ENCODE measurements at places on chromosomes 7 and 10.
A peak's percentile ranks its signal among the peaks of the same experiment; 100 is the strongest.

GRCh38 chr10:132538031-132538789 is 623 bp downstream of the INPP5A start:
- DNase-seq: no peak

DNA sequence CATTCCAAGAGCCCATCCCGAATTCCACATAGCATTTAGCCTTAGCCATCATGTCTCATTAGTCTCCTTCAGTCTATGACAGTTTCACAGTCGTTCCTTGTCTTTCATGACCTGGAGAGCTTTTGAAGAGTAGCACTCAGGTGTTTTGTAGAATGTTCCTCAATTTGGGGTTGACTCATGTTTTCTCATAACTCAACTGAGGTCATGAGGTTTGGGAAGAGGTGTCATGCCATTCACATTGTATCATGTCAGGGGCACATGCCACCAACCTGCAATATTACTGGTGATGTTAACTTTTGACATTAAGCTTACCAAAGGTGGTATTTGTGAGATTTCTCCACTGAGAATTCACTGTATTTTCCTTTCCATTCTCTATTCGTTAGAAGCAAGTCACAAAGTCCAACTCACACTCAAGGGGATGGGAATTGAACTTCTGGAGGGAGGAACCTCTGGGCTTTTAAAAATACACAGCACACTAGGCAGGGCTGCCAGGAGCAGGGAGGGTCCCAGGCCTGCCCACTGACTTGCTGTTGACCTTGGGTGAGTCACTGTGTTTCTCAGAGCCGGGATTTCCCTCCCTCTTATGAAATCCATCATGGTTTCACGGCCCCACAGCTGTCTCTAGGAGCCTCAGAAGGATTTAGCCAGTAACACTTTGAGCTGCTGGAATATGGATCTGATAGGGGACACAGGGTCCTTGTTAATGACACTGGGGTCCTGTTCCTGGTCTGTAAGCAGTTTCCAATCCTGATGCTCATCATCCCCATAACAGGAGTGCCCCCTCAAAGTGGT is 74.4 kb upstream of the TCF7L2 start:
- DNase-seq: no peak

DNA sequence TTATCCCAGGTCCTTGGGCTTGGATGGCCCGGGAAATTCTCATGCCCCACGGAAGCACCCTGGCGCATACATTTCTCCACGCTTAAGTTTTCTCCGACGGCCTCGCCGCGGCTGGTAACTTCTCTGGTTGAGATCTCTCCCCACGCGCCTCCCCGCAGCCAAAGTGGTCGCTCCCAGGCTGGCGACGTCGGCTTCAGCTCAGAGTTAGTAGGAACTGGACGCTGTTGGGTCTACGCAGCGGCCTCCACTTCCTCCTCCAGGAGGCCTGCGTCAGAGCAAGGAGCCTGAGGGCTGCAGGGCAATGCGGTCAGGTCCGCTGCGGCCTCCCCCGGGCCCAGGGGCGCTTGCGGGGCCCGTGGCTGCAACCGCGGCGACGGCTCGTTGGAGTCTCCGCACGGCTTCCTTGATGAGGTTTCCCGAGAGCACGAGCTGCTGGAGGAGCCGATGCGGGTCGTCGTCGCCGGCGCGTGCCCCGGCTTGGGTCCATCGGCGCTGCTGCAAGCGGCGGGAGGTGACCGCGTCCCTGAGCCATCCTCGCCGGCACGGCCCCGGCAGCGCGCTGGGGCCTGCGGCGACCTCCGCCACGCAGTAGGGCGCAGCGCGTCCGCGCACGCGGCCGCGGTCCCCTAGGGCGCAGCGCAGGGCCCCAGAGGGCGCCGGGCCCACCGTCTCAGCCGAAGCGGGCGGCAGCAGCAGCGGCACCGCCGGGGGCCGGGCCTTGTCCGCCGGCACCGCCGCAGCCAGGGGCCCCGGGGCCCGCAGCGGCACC is 744 bp downstream of the FRAT2 start:
- peak; percentile 15 for DNase-seq

GRCh38 chr10:120314442-120314841 is 142.6 kb upstream of the PLPP4 start:
- no peak for DNase-seq

GRCh38 chr7:106074257-106074656 is 37.9 kb downstream of the SYPL1 start:
- DNase-seq: no peak

GRCh38 chr10:66575251-66575855 is 350.5 kb upstream of the LRRTM3 start:
- no peak for DNase-seq

GRCh38 chr7:92843034-92843760 is 6.8 kb upstream of the CDK6 start:
- DNase-seq: no peak

DNA sequence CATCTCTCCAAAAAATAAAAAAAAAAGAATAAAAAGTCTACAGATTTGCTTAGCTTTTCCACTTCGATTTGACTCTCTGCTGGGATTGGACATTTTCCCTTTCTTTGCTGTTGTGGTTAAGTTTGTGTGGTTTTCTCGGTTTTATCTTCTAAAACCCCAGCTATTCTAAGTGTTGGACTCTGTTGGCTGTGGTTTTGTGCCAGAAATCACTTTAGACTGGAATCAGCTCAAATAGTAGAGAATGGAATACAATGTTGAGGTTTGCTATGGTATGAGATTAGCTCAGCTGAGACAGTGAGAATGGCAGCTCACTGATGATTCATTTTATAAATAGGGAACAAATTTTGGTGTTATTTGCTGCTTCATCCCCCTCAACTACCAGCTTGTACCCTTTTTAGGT is 116.0 kb downstream of the BUB3 start:
- DNase-seq: no peak

- no peak for DNase-seq
Observed at GRCh38 chr10:104638861-104639589, 2.1 kb upstream of the SORCS3 start.

GRCh38 chr7:55280031-55280454 is 85.1 kb upstream of the LANCL2 start:
- DNase-seq: peak; percentile 66

DNA sequence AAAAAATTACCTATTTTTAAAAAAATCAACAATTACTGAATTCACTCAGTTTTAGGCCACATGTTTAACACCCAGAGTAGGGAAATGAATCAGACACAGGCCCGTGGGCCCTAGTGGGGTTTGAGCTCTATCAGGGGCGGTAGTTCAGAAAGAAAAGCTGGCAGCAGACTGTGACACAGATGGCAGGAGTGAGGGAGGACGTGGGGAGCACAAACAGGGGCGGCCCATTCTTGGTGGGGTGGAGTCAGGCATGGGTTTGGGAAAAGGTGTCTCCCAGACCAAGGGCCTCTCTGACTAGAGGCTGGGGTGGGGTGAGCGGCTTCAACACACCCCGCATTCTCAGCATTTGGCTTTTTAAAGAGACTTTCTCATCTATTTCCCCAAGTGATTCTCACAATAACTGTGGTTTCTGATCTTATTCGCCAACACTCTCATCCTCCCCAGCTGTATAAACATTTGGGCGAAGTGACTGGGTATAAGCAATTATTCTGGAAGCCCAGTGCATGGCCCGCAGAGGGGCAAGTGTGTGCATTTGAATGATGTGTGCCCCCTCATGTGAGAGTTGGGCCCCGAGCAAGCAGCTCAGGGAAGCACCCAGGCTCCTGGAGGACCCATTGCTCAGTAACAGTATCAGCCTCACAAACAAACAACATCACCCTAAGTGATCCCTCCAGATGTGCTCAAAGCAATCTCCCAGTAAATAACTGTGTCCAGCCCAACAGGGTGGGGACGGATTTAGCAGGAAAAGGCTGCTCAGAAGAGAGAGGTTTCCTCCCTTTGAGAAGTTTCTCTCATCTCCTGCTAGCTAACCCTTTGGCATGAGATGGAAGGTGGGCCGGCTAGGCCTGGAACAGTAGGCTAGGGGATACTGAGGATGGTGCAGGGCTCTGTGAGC is 437.6 kb upstream of the ZMIZ1 start:
- no peak for DNase-seq

- no peak for DNase-seq
Observed at GRCh38 chr10:83553366-83553765, 585.9 kb upstream of the GHITM start.

DNA sequence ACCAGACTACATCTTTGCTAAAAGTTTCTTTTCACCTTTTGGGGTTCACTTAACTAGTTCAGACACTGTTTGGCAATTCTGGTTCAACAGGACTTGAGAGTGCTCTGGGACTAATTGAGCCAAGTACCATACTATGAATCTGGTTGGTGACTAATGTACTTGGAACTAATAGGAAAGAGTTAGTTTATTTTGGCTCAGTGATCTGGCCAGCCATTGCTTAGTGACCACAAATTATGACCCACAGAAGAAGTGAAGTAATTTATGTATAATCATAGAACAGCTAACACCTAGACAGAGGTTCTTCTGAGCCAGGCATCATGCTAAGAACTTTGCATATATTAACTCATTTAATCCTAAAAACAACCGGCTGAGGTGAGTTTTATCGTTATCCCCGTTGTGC is 126.5 kb upstream of the JCAD start:
- no peak for DNase-seq

DNA sequence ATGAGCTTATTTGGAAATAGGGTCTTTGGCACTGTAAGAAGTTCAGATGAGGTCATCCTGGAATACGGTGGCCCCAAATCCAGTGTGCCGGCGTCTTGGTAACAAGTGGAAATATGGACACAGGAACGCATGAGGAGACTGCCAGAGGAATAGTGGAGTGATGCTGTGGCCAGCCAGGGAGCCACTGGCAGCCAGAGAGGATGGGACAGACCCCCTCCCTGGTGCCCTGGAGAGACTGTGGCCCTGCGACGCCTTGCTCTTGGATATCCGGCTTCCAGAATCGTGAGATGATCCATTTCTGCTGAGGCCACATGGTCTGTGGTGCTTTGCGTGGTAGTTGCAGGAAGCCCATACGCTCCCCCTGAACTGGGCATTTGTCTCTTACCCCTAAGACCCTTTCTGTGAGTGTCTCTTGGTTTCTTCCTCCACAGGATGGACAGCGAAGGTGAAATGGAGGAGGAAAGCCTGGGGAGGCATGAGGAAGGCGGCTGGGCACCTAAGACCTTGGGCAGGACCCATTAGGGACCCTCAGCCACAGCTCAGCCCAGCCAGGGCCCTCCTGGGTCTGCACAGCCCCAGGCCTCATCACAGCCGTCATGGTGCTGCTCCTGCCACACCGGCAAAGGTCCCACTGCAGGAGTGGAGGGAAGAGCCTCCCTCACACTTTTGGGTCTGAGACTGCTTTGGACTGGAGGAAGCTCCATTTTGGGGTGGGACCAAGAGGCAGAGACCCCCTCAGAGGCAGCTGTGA is 53.6 kb downstream of the INSIG1 start:
- no peak for DNase-seq

DNA sequence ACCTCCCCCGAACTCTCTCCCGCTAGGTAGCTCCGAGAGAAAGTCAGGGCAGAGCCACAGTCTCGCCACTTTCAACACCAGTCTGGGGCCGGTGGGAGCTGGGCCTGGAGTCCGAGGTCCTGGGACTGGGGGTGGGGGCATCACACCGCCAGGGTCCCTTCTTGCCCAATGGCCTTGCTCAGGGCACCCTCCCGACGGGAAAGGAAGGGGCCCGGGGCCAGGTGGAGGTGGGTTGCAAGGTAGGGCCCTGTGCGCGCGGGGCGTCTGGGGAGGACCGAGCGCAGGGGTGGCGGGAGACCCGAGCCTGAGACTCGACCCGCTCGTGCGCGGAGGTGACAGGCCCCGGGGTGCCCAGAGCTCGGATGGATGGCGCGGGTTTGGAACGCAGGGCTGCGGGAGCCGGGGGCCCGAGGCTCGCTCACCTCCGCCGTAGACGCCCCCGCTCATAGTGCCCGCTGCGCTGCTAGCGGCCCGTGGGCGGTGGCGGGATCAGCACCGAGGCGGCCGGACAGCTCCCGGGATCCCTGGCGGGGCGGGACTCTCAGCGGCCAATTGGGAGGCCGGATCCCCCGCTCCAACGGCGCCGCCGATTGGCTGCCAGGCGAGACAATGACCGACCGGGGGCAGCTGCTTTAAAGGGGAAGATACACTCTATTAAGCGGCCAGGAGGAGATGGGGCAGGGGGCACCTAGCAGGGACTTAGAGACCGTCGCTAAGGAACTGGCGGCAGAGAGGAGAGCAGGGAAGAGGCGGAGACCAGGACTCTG is at the start of gene ACTL6B:
ACTL6B (minus strand) TSS at position 541 of the 767 bp plus-strand sequence; CDS start at position 447, 94 bp downstream.
- no peak for DNase-seq

- DNase-seq: no peak
Observed at GRCh38 chr10:9222917-9223316, 1168.4 kb downstream of the GATA3 start.

GRCh38 chr7:67990716-67991115 is 994.1 kb downstream of the TYW1 start:
- no peak for DNase-seq

DNA sequence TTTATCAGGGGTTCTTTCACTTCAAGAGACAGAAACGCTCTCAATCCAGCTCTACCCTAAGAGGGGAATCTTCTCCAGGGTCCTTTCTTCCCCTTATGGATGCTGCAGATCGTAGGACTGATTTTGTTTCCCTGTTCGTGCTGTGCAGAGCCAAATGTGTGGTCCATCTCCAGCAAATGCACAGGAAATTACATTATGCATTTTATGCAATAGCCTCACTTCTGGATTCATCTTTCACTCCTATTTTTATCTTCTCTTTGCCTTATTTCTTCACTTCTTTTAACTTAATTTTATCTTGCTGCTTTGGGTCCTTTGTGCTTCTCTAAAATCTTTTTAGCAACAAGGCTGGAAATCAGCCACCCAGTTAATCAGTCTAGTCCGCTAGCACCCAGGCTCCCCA is 184.5 kb upstream of the INHBA start:
- no peak for DNase-seq

- DNase-seq: no peak
Observed at GRCh38 chr7:33733870-33734650, 171.3 kb upstream of the BMPER start.

Data from activated CD4-positive, alpha-beta T cell treated with anti-CD3 and anti-CD28 coated beads for 4 hours (primary cell).